GM06990 (cell line): ENCODE measurements at places on chromosomes 1 and 21.

DNA sequence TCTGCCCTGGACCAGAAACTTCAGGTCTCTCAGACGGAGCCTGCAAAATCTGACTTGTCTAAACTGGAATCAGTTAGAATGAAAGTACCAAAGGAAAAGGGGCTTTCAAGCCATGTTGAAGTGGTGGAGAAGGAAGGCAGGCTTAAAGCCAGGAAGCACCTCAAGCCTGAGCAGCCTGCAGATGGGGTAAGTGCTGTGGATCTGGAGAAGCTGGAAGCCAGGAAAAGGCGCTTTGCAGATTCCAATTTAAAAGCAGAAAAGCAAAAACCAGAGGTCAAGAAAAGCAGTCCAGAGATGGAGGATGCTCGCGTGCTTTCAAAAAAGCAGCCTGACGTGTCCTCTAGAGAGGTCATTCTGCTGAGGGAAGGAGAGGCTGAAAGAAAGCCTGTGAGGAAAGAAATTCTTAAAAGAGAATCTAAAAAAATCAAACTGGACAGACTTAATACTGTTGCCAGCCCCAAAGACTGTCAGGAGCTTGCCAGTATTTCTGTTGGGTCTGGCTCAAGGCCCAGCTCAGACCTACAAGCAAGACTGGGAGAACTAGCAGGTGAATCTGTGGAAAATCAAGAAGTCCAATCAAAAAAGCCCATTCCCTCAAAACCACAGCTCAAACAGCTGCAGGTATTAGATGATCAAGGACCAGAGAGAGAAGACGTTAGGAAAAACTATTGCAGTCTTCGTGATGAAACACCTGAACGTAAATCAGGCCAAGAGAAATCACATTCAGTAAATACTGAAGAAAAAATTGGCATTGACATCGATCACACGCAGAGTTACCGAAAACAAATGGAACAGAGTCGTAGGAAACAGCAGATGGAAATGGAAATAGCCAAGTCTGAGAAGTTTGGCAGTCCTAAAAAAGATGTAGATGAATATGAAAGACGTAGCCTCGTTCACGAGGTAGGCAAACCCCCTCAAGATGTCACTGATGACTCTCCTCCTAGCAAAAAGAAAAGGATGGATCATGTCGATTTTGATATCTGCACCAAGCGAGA, 46.6 kb downstream of the ZBTB17 start:
- DNase-seq, result no peak

DNA sequence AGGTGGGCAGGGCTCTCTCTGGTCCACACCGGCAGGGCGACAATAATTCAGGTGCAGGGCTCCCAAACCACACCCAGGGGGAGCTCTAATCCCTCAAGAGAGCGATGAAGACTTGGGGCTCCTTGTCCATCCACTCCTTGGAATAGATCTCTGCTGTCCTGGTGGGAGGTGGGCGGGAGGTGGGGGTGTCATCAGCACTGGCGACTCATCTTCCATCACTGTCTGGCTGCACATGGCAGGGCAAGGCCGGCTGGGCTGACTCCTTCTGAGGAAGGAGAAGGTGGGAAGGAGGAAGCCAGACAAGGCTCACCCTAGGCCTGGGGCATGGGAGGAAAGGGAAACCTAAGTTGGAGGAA, 29.3 kb downstream of the TNNT2 start:
- no peak for DNase-seq

GRCh38 chr21:42746593-42747275, 93.3 kb downstream of the PDE9A start:
- DNase-seq, result no peak

DNA sequence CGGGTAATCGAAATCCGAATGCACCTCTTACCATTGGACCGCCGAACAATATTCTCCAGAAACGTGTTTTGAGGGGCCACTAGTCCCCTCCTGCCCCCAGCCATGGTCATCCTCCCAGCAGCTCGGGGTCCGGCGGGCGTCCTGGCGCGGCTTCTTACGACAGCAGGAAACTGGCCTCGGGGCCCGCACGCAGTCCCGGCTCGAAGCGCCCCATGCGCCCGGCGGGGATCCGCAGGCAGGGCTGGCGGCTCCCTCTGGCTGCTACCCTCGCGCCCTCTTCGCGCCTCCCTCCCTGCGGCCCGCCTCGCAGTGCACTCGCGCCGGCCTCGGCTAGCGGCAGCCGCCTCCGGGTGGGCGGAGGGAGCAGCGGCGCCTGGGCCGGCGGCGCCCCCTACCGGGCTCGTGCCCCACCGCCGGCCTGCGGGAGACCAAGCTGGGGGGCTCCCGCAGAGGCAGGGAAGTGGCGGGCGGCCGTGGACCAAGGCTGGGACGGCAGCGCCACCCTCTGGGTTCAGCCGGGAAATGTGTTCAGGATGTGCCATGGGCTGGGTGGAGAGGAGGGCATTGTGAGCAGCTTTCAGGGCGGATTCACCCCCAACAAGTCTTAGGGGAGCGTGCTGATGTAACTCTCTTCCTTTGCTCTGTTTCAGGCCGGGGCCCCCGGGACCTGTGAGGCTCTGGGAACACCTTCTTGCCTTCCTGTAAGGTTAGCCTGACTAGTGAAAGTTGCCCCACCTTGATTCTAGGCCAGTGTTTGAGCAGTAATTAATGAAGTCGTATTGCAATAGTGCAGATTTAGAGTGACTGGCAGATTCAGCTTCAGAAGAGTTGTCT, at the start of gene KCNH1:
KCNH1 (minus strand) TSS at position 313 of the 834 bp plus-strand sequence; CDS start at position 110, 203 bp downstream.
- peak; percentile 83 for DNase-seq

DNA sequence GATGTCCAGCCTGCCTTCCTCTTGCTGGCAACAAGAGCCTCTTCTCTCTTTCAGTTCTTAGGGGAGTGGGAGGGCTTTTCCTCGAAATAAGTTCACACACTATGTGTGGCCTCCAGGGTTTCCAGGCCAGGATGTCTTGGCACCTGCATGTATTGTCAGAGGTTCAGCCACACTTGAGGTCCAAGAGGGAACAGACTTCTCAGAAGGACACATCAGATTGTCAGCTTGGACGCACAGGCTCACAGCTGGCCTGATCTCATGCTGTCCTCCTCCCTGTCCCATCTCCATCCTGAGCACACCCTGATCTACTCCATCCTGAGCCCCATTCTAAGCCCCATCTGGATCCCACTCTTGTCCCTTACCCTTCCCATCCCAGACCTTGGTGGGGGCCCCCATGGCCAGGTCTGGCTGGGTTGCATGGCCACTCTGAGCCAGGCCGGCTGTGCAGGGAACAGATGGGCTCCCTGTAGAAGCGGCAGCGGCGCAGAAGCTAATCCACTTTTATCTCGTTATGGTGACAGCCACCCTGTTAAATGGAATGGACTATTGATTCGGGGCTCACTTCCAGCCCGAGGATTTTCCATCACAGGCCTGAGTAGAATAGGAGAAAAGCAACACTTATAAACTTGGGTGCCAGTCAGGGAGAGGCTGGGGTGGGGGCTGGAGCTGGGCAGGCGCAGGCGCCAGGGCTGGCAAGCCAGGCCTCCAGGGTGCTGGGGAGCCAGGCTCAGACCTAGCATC, 85.1 kb upstream of the CSF3R start:
- DNase-seq, result no peak

- no peak for DNase-seq
Measured at GRCh38 chr1:54397090-54397591, 9.1 kb downstream of the SSBP3 start.
